ENCODE measurements at places on chromosomes 6 and 20.

DNA sequence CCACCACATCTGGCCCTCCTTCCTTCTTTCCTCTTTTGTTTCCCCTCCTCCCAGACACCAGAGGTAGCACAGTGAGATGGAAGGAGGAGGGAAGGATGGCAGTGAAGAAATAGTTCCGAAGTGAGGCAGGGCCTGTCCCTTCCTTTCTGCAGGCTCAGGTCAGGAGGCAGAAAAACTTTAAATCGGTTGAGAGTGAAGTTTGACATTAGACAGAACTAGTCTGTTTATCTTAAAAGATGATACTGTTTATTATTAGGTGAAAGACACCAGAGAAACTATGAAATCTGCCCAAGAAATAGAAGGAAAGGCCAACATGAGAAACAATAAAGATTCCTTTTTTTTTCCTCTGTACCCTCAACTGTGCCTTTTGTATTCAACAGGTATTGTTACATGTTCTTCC lies 670.3 kb downstream of the UTRN start:
- no peak for DNase-seq

DNA sequence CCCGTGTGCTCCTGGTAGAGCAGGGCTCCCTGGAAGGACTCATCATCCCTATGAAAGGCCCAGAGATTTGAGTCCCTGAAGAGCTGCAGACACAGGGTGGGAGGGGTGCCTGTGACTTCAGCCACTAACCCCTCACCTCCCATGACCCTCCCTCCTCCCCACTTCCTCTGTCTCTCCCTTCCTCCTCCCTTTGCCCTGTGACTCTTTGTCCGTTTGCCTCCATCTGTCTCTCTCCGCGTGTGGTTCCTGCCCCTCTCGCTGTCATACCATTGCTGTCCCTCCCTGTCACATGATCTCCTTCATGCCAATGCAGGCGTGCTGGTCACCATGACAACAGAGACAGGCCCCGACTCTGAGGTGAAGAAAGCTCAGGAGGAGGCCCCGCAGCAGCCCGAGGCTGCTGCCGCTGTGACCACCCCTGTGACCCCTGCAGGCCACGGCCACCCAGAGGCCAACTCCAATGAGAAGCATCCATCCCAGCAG lies 19.0 kb downstream of the EPB41L1 start:
- no peak for DNase-seq

DNA sequence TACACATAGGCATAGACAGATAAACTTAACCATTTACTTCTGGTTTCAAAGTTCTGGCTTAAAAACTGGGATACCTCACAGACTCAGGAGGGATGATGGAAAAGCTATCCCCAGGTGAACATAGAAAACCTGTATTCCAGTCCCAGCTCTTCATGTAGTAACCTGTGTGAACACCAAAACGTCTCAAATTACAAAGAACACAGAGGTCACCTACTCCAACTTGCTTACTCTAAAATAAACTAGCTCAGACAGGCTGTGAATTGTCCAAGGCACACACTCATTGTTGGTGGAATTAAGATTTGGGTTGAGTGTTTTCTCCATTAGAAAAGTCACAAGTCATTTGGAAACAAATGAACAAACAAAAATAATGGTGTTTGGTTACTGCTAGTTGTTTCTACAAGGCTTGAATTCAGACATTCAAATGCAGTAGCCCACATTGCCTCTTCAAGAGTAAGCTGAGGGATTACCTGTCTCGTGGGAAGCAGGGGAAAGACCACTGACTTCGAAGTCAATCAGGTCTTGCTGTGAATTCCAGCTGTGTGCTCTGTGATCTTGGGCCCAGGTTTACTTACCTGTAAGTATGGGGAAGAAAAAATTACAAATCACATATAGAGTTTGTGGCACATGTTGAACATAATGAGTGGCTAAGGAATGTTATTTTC lies 48.2 kb upstream of the LRRC1 start:
- no peak for DNase-seq

GRCh38 chr20:13262671-13263360 lies 41.7 kb downstream of the ISM1 start:
- no peak for DNase-seq

- DNase-seq, result no peak
Observed at GRCh38 chr6:44925100-44925739, 402.9 kb upstream of the RUNX2 start.

- no peak for DNase-seq
Observed at GRCh38 chr20:7695635-7696034, 244.6 kb downstream of the HAO1 start.

DNA sequence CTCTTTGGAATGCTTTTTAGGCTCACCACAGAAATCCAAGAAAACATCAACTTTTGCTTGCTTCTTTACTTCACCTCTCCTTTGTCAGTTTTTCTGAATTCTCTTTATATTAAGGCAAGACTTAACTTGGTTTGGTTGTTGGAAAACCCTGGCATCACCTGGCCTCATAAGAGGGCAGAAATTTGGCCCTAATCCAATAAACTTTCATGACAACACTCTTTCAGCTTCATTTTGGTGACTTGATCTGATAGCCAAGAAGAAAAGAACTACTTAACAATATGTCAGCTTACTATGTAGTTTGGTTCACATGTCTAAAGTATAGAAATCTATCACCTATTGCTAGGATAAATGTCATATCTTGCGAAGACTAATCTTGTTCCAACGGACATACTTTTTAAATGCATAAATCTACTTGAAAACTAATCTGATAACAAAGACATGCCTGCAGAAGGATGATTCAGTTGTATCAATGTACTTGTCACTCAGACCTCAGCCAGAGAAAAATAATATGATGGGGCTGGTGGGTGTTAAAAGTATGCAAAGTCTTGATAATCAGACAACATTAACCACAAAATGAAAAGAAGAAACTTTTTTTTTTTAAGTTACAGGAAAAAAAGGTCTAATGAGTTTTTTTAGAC lies 19.3 kb upstream of the HBS1L start:
- DNase-seq, result no peak

DNA sequence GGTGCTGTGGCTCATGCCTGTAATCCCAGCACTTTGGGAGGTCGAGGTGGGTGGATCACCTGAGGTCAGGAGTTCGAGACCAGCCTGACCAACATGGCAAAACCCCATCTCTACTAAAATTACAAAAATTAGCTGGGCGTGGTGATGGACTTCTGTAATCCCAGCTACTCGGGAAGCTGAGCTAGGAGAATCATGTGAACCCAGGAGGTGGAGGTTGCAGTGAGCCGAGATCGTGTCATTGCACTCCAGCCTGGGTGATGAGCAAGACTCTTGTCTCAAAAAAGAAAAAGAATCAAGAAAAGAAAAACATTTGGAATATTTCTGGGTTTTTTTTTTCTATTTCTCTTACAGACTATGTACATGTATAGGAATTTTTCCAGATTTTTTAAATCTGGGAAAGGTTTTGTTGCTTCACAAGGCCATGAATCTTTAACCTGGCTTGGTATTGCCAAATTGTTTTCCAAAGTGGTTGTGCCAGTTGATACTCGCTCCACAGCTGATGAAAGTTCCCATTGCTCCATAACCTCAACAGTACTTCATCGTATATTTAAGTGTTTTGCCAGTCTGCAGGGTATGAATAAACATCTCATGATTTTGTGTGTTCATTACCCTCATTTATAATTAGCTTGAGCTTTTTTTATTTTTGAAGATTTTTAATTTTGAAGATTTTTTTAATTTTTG lies 33.5 kb downstream of the RNF217 start:
- no peak for DNase-seq

GRCh38 chr6:14450578-14450977 lies 333.0 kb downstream of the CD83 start:
- DNase-seq, result no peak

GRCh38 chr20:3577366-3577765 lies 85.8 kb downstream of the GFRA4 start:
- DNase-seq, result no peak

DNA sequence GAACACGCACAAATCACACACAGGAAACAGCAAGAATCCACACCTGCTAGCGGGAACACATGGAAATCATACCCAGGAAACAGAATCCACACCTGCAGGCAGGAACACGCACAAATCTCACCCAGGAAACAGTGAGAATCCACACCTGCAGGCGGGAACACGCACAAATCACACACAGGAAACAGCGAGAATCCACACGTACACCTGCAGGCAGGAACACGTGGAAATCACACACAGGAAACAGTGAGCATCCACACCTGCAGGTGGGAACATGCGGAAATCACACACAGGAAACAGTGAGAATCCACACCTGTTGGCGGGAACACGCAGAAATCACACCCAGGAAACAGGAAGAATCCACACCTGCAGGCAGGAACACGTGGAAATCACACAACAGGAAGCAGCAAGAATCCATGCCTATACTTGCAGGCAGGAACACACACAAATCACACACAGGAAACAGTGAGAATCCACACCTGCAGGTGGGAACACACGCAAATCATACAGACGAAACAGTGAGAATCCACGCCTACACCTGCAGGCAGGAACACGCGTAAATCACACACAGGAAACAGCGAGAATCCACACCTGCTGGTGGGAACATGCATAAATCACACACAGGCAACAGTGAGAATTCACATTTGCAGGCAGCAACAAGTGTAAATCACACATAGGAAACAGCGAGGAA lies 108.6 kb downstream of the DLL1 start:
- DNase-seq, result no peak

- no peak for DNase-seq
Observed at GRCh38 chr6:114520976-114521375, 178.2 kb upstream of the HS3ST5 start.

DNA sequence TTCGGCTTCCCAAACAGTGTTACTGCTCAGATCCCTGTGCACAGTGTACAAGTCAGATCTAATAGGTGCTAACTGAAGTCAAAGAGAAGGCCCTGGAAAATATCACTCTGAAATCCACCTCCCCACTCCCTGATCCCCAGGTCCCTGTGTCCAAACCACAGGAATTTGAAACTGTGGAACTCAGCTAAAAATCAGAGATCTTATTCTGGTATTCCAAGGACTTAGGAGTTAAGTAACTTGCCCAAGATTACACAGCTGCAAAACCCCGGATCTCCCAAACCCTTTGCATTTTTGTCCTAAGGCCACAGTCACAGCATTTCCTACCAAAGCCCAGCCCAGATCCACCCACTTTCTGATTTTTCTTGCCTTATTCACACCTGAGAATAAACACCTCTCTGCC lies 32.3 kb upstream of the SLC23A2 start:
- no peak for DNase-seq

DNA sequence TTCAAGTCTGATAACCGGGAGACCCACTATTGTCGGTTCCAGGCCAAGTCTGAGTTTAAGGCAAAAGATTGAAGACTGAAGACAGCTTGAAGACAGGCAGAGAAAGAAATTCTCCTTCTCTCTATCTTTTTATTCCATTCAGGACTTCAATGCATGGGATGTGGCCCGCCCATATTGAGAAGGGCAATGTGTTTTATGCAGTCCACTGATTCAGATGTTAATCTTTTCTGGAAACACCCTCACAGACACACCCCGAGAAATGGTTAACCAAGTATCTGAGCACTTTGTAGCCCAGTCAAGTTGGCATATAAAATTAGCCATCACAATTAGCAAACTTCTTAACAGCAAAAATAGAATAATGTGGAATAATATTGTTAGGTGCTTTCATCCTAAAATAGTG lies 75.5 kb upstream of the FABP7 start:
- no peak for DNase-seq

DNA sequence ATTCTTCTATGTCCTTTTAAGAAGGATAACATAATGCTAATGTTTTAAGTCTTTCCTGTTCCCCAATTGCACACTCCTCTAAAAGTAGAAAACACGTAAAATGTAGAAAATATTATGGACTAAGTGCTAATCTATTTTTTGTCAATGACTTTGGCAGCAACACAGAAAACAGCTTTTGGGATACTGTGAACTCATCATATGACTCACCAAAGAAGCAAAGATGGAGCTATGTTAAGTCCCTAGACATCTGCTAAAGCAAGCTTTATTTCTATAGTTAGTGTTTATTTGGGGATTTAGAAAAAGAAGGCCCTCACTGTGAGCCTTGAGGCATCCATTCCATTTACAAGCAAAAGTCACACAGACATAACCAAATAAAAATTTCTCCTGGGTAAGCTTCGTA lies 23.0 kb downstream of the OPN5 start:
- no peak for DNase-seq

DNA sequence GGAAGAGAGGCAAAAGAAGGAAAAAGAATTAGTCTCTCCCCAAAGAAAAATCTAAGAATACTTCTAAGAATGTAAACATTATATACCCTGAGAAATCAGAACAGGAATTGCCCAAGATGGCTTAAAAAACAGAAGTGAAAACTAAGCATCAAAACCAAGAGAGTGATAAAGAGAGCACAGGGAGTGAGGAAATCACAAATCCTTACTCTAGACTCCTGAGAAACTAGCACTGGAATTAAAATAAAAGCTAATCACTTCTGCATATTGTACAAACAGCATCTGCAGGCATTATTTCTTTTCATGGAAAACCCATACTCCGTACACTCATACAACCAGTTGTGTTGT lies 285.7 kb downstream of the BTBD9 start:
- DNase-seq, result no peak

GRCh38 chr6:40854592-40854991 lies 184.4 kb downstream of the UNC5CL start:
- no peak for DNase-seq

DNA sequence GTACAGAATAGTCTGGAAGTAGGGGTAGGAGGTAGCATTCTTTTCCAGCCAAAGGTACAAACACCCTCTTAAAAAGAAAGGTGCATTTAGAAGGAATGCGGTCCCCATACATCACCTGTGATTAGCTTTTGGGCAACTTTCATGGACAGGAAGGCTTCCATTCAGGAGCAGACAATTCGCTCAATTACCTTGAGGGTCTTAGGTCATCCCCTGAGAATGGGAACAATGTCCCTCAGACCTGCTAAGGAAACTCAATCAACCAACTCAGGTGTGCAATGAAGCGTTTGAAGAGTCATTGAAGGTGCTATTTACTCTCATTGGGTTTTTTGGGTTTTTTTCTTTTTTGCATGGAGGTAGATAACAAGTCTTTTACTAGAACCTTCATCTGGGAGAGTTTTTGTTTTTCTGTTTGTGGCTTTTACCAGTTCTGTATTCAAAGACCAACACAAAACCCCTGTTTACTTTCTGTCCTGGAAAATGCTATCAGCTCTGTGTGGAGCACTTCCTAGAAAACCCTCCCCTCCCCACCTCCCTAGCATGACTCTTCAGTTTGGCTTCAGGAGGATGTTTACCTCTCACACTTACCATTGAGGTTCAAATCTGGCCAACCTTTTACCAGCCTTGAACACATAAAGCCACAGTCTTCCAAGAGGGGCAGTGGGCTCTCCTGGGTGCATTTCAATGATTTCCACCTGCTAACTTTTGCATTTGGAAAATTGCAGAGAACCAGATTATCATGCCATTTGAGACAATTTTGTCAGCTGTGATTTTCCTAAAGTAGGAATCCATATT lies 271.2 kb upstream of the PRDM1 start:
- no peak for DNase-seq

All from stimulated activated CD8-positive, alpha-beta memory T cell treated with anti-CD3 and anti-CD28 coated beads, Interleukin-4, amount 100 ng/mL, for 4 hours (primary cell).